Activated CD4-positive, alpha-beta T cell treated with anti-CD3 and anti-CD28 coated beads, Interleukin-2, Interleukin-6, amounts not matched to agents 100 ng/mL and 50 ng/mL, durations not matched to agents 16 hours and 8 hours (primary cell): ENCODE measurements at places on chromosomes 16 and 17.

DNA sequence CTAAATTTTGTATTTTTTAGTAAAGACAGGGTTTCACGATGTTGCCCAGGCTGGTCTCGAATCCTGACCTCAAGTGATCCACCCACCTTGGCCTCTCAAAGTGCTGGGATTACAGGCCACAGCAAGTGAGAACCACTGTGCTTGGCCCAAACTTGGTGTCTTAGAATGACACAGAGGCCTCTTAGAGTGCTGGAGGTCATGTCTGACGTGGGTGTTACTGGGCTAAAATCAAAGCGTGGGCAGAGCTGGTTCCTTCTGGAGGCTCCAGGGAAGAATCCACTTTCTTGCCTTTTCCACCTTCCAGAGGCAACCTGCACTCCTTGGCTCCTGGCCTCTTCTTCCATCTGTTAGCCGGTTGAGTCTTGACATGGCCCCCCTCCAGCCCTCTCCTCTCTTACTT is 53.8 kb downstream of the IRF8 start:
- no peak for DNase-seq

DNA sequence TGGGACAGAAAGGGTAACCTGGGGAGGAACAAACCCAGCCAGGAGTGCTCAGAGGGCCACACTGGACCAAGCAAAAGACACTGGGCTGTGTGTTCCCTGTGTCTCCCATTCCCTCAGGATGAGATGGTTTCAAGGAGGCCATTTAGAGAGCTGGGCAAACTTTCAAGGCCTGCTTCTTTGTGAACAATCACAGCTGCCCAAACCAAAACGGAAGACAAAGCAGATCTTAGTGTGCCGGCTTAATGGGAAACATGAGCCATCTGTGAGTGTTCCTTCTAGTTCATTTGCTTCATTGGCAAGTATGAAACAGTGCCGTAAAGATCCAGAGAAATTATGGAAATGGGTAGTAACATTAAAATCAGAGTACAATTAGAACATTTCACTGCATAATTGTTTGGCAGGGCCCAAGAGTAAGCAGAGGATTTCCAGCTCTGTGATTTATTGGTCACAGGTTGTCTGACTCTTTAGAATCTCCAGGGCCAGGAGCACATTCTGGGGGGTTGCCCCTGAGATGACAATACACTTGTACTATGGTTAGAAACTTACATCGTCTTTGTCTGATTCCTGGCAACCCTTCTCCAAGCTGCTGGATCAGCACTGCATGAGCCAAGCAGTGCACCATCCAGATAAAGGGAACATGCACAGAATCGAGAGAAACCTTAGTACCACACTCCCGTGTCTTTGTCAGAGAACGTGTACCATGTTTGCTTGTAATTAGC is 412.1 kb downstream of the RBFOX1 start:
- DNase-seq = no peak

- DNase-seq = no peak
Measured at GRCh38 chr17:81154961-81155360, 10.3 kb upstream of the PVALEF start.

- no peak for DNase-seq
Measured at GRCh38 chr16:84150926-84151325, 5.8 kb downstream of the DNAAF1 start.

- DNase-seq = peak; percentile 88
Measured at GRCh38 chr16:88455610-88456355, 2.7 kb downstream of the ZFPM1 start.

DNA sequence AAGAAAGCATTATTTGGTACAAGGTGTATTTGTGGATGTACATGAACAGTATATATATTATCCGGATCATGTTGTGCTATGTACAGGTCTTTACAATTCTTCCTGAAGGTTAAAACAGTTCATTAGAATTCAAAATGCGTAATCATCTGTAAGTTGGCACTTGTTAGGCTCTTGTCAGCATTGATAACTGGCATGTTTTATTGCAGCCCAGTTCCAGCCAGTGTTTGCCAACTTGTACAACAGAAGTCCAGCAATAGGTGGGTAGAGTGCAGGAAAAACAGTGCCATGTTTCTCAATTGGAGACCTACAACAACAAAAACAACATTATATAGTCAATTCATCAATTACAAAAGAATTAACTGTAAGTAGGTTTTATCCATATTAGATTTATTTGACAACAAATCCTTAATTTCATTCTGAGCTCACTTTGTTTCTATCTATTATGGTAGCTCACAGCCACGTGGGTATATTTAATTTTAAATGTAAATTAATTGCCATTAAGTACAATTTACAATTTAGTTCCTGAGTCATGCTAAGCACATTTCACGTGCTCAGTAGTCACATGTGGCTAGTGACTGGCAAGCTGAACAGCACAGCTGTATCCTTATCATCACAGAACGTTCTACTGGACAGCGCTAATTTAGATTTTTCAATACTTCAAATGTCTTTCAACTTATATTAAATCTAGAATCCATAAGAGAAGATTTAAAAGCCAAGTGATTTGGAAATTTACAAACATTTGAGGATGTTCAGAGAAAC is 8.6 kb upstream of the ANKFY1 start:
- no peak for DNase-seq

GRCh38 chr17:75551266-75551665 is 25.8 kb downstream of the LLGL2 start:
- DNase-seq = no peak

- DNase-seq = no peak
Measured at GRCh38 chr16:70638814-70639792, 7.3 kb upstream of the IL34 start.

DNA sequence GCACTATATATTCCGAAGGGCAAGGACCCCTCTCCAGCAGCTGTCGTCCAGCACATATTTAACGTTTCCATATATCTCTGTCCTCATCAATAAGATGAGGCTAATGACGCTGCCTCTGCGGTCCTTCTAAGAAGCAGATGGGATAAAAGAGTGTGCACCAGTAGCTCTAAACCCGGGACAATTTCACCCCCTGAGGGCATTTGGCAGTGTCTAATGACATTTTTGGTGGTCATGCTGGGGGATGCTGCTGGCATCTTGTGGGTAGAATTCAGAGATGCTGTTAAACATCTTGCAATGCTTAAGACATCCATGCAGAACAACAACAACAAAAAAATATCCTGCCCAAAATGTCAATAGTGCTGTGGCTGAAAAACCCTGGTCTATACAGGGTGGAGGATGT is 372.9 kb downstream of the CDH13 start:
- no peak for DNase-seq

- DNase-seq = no peak
Measured at GRCh38 chr16:74611721-74612120, 4.8 kb upstream of the GLG1 start.

DNA sequence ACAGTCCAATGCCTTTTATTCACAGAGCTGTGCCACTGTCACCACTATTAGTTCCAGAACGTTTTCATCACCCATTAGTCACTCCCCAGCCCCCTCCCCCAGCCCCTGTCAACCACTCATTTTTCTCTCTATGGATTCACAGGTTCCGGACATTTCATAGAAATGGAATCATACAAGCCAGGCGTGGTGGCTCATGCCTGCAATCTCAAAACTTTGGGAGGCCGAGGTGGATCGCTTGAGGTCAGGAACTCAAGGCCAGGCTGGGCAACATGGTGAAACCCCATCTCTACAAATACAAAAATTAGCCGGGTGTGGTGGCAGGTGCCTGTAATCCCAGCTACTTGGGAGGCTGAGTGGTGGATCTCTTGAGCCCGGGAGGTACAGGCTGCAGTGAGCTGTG is 759 bp upstream of the PAM16 start:
- no peak for DNase-seq

GRCh38 chr17:30421592-30421991 is 42.9 kb downstream of the CPD start:
- DNase-seq = no peak

GRCh38 chr16:25817876-25818275 is 126.1 kb downstream of the HS3ST4 start:
- no peak for DNase-seq

DNA sequence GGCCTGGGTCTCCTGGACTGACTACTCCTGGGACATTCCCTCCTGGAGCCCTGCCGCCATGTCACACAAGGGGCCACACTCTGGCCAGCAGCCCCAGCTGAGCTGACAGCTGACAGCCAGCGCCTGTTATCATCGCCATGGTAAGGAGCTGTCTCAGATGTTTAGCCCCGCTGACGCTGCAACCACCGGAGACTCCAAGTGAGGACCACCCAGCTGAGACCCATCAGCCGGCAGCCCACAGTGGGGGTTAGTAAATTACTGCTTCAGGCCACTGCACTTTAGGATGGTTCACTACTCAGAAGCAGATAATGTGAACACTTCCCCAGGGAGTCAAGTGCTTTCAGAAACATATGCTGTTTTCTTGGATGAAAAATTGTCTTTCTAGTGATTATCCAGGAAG is 14.6 kb upstream of the SPHK1 start:
- no peak for DNase-seq

DNA sequence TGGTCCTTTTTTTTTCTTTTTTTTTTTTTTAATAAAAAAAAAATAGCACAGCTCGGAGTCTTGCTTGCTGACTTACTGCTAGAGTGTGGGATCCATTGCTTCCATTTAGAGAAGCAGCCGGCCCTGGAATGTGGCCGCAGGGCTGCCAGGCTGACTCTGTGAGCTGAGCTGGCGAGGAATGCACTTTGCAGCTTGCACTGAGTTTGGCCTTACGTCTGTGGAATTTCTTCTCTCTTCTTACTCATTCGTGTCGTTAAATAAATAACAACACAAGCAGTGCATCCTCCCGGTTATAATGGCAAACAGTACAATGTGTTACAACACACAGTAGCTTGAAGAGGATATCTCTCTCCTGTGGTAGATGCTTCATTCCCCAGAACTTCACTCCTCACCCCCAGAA is 69.2 kb downstream of the PRKCB start:
- DNase-seq = no peak

GRCh38 chr17:522919-523318 is 170.3 kb upstream of the RPH3AL start:
- no peak for DNase-seq

DNA sequence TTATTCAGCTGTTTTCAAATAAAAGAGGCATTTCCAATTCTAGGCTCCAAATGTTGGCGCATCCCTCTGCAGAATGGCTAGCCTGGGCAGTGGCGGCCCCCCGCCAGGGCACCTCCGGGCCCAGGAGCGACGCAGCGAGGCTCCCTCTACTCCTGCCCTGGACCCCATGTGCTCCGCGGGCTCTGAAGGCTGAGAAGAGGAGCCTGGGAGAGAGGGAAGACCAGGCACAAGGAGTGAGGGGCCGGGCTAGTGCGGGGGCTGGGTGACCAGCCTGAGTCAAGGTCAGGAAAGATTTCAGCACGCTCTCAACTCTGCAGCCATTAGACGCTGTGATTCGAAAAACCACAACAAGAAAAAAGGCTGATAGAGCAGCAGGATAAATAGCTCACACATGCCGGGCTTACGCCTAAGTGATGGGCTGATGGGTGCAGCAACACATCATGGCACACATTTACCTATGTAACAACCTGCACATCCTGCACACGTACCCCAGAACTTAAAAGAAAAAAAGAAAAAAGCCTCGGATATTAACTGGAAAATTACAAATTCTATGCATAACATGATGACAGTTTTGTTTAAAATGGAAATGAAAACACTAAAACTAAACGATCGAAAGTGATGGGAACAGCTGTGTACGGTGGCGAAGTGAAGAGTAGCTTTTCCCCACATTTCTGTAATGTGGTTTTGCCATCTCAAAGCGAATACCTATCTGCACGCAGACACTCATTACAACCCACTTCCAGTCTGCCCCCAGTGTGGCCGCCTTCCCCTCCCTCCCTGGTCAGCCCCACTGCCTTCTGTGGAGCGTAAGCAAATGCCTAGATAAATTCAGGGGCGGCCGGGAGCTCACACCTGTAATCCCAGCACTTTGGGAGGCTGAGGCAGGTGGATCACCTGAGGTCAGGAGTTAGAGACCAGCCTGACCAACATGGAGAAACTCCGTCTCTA is 44.4 kb downstream of the MAP1LC3B start:
- peak; percentile 66 for DNase-seq

DNA sequence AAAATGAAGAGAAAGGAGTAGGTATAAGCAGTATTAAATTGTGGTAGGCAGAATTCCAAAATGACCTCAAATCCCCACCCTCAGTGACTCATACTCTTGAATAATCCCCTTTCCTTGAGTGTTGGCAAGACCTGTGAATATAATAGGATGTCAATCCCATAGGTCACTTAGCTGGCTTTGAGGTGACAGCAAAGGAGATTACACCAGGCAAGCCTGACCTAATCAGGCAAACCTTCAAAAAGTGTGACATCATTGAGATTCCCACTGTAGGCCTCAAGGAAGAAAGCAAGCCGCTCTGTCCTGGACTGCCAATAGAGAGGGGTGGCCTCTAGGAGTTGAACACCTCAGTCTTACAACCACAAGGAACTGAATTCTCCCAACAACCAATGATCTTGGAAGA is 535.2 kb downstream of the RBFOX1 start:
- no peak for DNase-seq

GRCh38 chr16:2370721-2371120 is 30.2 kb upstream of the ABCA3 start:
- DNase-seq = no peak

DNA sequence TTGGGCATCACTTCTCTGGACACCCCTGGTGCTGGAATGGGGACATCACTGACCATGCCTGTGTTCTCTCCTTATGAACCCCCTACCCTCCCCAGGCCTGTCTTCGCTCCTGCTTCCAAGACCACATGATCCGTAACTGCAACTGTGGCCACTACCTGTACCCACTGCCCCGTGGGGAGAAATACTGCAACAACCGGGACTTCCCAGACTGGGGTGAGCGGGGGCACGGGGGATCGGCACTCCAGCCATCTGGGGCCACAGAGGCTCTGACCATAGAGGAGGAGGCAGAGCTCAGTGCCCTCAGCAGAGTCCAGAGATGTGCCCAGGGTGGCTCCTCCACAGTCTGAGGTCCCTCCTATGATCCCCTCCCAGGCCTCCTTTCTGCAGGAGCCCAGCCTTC is 73.5 kb downstream of the SCNN1B start:
- DNase-seq = no peak

GRCh38 chr16:54284319-54284930 is 2.2 kb downstream of the IRX3 start:
- DNase-seq = no peak

DNA sequence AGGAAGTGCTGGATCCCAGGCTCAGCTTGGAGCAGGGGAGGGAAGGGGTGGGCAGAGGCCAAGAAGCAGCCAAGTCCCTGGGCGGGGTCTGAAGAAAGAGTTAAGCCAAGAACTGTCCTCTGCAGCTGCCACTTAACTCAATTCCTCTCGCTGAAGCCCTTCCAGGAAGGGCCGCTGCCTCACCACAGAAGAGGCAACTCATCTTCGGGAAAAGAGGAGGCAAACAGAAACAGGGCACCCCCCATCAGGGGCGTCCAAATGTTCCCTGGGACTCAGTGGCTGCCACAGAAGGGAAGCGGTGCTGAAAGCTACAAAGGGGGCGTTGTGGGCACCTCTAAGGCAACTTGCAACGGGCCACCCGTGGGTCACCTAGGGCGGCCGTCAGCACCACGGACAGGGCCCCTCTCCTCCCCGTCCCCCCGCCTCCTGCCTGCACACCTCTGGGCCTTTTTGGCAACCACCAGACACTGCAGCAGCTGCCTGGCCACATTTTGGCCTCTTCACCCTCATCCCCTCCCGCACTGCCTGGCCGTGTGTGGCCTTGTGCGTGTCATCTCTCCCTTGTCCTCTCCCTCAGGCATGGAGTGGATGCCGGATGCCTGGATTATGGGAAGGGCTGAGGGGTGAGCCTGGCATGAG is 2.5 kb downstream of the TLCD3B start:
- no peak for DNase-seq

- no peak for DNase-seq
Measured at GRCh38 chr16:53717577-53717976, 13.6 kb downstream of the FTO start.
